ENCODE measurements at places on chromosomes 2 and 18.
A peak's percentile ranks its signal among the peaks of the same experiment; 100 is the strongest.

GRCh38 chr2:160534996-160535395, 41.4 kb upstream of the RBMS1 start:
- no peak for DNase-seq

DNA sequence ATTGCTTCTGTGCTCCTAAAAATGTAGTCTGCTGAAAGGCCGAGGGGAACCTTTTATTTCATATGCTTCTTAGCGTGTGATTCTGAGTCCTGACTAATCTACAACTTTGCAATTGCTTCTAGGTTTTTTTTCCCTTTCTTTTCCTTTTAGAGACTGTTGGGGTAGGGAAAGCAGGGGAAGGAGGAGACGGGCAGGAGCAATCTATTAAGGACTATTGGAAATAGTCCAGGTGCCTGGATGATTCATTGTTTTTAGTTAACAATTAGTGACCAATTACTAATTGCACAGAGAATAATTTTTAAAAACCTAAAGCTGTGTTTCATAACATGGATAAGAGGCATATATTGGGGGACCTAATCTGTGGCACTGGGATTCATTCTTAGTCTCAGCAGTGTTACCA, 49.4 kb upstream of the STON1 start:
- DNase-seq, result no peak

GRCh38 chr2:98216616-98217015, 129.6 kb upstream of the CNGA3 start:
- DNase-seq, result no peak

GRCh38 chr2:96209011-96209728, 543 bp upstream of the STARD7 start:
- no peak for DNase-seq

- no peak for DNase-seq
Observed at GRCh38 chr2:16335604-16335930, 330.1 kb downstream of the CYRIA start.

DNA sequence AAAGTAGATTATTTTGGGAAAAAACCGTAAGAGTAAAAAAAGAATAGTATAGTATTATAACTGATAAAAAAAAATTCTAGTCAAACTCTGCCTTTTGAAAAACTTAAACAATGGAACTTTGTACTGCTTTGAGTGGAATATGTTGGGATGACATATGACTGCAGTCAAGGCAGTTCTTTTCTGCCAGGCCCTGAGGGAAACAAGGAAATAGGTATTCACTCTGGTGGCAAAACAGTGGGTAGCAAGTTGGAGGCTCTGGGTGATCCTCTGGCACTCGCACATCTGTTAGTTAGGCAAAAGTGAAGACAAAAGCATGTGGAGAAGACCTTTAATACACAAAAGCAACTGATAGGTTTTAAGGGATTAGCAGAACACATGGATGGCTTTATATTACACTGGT, 102.2 kb downstream of the ARHGEF33 start:
- no peak for DNase-seq

- no peak for DNase-seq
Observed at GRCh38 chr18:80076379-80076778, 32.7 kb upstream of the ADNP2 start.

GRCh38 chr2:163715199-163715598, 20.6 kb downstream of the FIGN start:
- no peak for DNase-seq

- DNase-seq, result no peak
Observed at GRCh38 chr2:108910541-108911396, 78.3 kb downstream of the EDAR start.

DNA sequence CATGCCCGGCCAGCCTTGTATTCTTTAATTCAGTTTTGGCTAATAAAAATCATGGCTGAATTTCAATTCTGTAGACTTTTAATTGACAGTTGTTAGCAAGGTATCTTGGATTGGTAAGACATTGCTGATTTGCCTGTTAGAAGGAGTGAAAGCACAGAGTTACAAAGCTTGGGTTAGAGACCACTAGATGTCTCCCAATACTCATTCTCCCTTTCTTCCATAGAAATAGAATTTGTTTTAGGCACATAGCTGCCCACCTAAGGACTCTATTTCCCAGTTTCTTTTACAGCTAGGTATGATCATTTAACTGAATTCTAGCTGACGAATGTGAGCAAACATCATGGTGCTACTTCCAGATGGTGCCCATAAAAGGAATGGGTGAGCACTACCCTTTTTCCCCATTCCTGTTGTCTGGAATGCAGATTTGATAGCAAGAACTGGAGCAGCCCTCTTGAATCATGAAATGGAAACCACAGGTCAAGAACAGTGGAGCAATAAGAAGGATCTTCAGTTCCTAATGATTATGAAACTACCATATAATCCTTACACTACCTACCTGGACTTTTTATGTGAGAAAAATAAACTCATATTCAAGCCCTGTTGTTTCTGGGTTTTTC, 17.5 kb downstream of the PECR start:
- DNase-seq, result no peak

GRCh38 chr2:186477790-186478189, 8.3 kb upstream of the ZC3H15 start:
- DNase-seq, result no peak

- DNase-seq, result no peak
Observed at GRCh38 chr2:218026676-218027425, 24.1 kb upstream of the TNS1 start.

DNA sequence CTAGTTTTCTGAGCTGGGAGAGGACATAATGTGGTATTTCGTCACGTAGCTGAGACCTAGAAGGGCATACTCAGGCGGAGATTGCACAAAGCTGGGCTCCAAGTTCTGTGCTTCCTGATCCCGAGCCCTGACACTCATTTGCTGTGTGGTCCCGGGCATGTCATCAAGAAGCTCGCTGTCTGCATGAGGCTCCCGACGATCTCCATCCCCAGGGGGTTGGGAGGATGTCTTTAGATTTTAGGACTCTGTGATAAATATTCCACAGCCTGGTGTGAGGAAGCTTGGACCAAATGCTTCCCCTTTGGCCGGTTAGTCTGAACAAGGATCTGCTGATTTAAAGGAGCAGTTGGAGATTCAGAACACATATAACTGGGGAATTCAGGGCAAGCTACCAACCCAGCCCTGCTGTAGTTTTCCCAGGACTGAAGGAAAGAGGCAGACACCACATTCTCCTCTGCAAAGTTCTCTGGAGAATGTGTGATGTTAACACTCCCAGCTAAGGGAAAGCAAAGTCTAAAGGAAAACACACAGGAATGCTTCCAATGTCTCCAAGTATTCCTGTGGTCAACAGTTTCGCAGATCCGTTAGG, 2.3 kb downstream of the KCNE4 start:
- DNase-seq, result peak; percentile 63

- no peak for DNase-seq
Observed at GRCh38 chr18:1564793-1565192, 660.1 kb downstream of the ADCYAP1 start.

GRCh38 chr2:234107861-234108260, 57.4 kb downstream of the SPP2 start:
- DNase-seq, result no peak
